COLO829 (cell line): ENCODE measurements at places on chromosomes 3 and 15.

- DNase-seq: no peak
These were observed 37.3 kb downstream of the HMCES start for GRCh38 chr3:129315998-129316247.

GRCh38 chr3:192010490-192010889 lies 549.5 kb downstream of the PYDC2 start:
- no peak for DNase-seq

DNA sequence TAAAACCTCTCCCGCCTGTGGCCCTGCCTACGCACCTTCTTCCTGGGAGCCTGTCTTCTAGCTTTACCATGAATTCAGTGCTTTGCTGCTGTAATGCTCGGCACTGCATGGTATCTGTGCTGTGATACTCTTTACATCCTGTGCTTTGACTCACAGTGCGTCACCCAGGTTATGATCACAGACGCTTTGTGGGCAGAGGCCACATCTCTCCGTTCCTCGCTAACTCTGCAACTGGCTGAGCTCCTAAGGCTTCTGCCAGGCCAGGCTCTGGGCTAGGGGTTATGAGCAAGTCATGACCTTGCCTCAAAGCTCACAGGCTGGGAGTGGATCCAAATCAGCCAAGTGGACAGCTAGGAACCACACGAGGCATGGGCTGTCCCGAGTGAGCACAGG lies 23.2 kb downstream of the SPTBN5 start:
- DNase-seq: no peak

DNA sequence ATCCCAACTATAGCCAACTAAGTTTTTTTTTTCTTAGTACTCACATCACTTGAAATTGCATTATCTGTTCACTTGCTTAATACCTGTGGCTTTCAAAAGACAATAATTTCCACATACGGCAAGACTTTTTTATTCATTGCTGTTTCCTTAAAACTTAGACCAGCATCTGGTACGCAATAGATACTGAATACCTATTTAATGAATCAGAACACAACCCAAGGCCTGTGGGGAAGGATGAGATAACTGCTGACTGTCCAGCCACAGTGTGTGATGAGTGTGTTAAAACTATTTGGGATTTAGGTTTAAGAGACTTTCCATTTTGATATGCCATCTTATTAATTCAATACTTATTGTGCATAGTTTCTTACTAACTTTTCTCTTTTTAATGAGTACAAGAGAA lies 988.7 kb downstream of the NTRK3 start:
- DNase-seq: no peak
